ENCODE measurements at places on chromosomes 13 and 19.
A peak's percentile ranks its signal among the peaks of the same experiment; 100 is the strongest.

- DNase-seq: no peak
These were observed 9.4 kb downstream of the HMGB1 start for GRCh38 chr13:30456290-30456689.

DNA sequence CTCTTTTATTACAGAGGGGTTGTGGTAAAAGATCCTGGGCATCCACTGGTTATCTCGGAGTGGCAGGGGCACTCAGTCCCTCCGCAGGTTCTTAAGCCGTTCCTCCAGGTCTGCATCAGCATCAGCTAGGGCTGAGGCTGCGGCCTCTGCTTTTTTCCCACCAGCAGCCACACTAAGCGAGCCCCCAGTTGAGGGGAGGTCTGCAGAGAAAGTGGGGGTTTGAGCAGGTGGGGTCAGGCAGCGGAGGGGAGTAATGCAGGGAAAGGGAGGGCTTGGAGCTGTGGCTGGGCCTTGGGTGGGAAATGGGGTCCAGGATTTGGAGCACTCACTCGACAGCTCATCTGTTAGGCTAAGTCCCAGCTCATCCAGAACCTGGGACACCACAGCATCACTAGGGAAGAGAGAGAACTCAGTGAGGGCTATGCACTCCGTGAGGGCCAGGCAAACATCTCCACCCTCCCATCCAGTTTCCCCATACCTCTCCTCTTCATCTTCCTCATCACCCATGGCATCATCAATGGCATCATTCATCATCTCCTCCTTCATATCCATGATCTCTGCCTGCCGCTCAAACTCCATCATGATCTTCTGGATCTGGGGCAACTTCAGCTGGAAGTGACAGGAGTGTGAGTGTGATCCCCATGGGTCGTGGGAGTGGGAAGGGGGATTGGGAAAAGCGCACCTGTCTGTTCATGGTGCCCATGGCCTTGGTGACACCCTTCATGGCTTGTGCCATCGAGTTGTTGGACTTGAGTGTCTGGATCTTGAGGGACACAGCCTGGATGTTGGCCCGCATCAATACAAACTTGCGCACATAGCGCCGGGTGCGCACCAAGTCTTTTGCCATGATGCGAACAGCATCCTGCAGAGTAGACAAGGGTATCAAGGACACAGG lies 3.1 kb downstream of the CHMP2A start:
- DNase-seq: no peak

DNA sequence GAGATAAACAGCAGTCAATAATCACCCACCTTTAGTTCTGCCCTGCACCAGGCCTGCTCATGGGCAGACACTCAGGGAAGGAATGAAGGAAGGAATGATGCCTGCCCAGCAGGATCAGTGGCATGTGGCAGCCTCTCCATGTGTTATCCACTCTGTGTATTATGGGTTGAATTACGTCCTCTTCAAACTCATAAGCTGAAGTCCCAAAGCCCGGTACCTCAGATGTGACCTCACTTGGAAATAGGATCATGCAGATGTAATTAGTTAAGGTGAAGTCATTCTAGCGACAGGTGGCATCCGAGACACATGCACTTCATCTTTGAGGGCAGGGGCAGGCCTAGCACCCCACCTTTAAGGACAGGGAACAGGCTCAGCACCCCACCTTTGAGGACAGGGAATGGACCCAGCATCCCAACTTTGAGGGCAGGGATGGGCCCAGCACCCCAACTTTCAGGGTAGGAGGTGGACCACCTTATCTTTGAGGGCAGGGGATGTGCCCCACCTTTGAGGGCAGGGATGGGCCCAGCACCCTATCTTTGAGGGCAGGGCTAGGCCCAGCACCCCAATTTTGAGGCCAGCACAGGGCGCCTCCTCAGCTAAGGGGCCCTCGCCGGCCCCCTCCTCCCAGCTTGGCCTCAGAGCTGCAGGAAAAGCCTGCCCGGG lies 127.6 kb downstream of the URI1 start:
- no peak for DNase-seq

DNA sequence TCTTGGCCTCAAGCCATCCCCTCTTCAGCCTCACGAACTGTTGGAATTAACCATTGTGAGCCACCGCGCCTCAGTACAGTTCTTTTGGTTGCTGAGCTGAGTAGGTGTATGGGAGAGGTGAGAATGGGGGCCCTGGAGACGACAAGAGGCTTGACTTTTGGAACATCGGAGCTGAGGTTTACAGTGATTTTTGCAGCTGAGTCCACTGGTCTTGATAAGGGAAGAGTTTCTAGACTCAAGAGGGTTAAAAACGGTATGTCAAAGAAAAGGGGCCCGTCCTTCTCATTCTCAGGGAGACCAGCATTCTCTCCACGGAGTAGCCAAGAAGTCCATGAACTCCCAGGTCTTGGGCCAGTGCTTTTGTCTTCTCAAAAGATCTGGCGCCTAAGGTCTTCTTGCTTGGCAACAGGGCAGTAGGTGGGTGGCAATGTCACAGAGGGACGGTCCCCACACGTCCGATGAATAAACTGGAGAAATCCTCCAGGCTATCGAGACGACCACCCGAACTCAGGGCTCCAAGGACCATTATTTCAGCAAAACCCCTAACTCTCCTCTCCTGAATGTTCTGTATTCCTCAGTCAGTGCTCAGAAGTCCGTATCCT lies 6.4 kb upstream of the QTRT1 start:
- DNase-seq: no peak

DNA sequence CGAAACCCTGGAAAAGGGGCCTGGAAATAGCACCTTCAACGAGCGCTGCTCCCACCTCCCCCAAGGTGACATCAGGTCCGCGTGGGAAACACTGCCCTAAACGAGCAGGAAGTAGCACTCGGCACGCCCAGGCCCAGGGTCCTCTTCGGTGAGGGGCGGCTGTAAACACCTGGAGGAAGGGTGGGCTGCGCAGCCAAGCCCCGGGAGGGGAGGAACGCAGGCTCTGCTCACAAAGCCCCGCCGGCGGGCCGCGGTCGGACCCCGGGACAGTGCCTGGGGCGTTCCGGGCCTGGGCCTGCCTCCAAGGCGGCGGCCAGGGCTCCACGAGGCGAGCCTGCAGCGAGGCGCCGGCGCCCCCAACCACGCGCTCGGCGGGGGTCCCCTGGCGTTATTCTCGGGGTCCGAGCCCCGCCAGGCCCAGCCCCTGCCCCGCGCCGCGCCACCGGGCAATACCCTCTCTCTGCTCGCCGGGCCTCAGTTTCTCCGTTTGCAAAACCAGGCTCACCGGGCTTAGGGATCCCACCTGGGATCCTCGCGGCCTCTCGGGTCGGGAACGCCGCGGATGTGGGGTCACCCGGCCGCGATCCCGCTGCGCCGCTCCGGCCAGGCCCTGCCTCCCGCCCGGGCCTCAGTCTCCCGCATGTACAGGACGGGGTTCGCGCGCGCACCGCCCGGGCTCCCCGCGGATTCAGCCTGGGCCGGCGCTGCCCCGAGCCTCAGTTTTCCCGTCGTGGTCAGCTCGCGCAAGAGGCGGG lies 630 bp downstream of the RNF126 start:
- DNase-seq: peak; percentile 70

- DNase-seq: no peak
These were observed 683.4 kb downstream of the PCDH9 start for GRCh38 chr13:66546534-66547379.
